ENCODE measurements at places on chromosomes 3 and 15.

- DNase-seq = no peak
Measured at GRCh38 chr3:141808586-141808985, 45.4 kb downstream of the GRK7 start.

DNA sequence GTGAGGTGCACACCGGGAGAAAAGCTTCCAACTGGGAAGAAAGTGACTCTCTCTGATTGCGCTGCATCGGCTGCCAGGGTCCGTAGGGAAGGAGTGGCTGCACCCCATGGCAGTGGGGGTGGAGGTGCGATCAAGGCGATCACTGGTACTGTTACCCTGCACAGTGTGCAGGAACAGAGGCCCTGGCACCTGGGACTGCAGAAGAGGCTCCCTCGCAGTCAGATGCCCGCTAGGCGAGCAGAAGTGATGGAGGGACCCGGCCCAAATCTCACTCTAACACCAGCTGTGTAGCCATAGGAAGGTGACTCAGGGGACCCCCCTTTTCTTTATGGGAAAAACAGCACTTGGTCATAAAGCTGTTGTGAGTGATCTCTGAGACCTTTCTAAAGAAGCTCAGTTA, 196.8 kb downstream of the GABRG3 start:
- DNase-seq = no peak

DNA sequence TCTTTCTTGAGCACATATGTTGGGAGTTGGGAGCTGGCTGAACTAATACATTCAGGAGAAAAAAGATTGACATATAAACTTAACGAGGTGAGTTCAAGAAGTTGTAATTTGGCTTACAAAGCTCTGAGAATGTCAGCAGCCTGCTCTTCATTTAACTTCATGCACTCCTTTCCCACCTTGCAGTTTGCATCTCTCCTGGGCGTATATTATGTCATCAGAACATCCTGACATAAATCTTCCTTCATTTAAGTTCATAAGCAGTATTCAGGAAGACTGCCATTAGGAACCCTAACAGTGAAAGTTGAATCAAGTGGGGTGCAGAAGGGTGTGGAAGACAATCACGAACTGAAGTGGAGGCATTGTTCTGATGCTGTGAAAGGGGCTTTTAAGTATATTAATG, 288.1 kb downstream of the ARPP21 start:
- DNase-seq = no peak

DNA sequence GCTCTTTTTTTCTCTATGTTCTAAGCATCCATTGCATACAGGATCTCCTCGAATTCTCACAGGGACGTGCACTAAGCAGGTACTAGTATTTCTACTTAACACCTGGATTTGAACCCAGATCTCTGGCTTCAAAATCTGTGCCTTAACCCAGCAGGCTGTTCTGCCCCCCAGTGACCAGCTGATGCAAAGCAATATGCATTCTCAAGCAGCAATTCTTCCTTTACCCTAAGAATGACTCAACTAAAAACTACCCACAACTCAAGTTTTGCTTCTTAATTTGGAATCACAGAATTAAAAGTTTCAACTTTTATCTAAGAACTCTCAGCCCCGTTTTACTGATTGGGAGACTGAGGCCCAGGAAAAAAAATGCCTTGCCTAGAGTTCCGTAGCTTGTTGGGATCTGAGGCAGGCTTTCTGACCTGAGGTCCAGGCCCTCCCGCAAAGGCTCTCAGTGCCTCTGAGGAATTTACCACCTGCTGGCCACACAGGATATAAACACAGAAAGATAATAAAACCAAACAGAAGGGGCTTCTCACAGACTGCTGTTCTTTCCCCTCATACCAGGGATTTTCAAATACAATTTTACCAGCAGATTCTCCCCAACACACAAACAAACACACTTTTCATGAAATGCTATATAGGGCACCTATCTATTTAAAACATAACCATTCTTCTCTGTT, 115.4 kb upstream of the RAD18 start:
- no peak for DNase-seq

- no peak for DNase-seq
Measured at GRCh38 chr15:66815318-66815717, 113.3 kb downstream of the SMAD6 start.
